ENCODE measurements at places on chromosomes 3 and 15.

DNA sequence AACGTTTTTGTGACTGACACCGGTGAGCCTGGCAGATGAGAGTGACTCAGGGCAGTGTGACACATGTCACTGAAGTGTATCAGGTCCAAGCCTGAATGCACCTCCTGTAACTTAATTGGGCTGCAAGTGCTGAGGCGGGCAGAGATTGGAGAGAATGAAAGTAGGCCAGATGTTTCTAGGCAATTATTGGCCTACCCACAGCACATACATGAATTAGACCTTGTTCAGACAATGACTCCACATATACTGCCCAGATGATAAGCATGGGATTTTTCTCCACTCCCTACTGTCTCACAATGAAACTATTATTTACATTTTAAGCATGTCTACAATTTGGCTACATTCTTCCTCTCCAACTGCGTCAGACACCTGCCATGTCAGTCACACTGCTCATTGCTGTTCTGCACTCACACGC, 187.3 kb upstream of the ZNF385D start:
- DNase-seq = no peak

GRCh38 chr3:66604481-66604880, 103.7 kb upstream of the LRIG1 start:
- DNase-seq = no peak

DNA sequence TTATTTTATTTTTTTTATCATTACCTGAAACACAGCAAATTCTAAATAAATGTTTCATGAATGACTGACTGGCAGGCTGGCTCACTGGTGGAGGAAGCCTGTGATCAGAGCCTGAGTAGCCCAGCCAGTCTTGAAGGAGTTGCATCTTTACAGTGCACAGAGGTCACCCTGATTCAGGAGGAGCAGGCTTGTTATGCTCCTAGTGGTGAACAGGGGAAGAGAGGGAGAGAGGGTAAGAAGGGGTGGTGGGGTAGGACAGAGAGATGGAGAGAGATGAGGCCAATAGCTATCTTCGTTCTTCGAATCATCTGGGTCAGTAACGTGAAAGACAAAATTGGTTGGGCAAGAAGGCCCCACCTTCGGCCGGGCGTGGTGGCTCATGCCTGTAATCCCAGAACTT, 202.6 kb upstream of the MCTP2 start:
- DNase-seq = no peak

- DNase-seq = no peak
Observed at GRCh38 chr3:182837855-182838454, 44.7 kb downstream of the ATP11B start.

DNA sequence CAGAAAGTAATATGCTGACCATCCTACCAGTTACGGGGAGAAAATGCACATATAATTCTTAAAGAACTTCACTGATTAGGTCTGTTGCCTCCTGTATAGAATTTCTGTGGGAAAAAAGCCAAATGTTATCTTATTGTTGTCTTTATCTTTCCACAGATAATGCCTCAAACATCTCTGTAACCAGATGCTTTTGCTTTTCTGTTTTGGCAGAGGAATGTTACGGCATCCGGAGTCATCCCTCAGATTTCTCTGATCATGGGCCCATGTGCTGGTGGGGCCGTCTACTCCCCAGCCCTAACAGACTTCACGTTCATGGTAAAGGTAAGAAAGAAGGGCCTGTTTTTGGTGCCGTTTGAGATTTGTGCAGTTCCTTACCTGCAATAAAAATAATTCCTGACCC, 33.5 kb downstream of the PCCB start:
- DNase-seq = no peak

GRCh38 chr15:79675982-79676381, 220.8 kb downstream of the MTHFS start:
- no peak for DNase-seq

GRCh38 chr15:39788108-39788507, 5.5 kb upstream of the FSIP1 start:
- DNase-seq = no peak

GRCh38 chr3:170414202-170414663, 4.4 kb upstream of the CLDN11 start:
- peak; percentile 44 for DNase-seq

DNA sequence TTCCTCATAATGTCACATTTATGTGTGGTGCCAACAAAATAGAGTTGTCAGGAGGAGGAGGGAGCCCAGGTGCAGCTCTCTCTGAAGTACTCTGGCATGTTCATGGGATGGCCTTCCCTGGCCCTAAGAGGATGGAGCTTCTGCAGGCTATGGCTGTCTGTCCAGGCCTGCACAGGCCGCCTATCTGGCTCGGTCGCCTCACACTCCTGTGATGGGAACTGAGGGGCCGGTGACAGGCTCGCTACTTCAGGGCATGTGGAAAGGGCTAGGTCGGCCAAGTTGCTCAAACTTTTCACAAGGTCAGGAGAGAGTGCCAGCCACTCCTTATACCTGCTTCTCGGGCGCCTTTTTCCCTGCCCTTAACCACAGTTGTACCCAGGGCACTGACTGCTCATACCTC, 51.1 kb downstream of the SOX14 start:
- DNase-seq = no peak

Data from NCI-H187 treated with DMSO at 0.1 percent for 48 hours (cell line).